ENCODE measurements at places on chromosomes 11 and 22.

DNA sequence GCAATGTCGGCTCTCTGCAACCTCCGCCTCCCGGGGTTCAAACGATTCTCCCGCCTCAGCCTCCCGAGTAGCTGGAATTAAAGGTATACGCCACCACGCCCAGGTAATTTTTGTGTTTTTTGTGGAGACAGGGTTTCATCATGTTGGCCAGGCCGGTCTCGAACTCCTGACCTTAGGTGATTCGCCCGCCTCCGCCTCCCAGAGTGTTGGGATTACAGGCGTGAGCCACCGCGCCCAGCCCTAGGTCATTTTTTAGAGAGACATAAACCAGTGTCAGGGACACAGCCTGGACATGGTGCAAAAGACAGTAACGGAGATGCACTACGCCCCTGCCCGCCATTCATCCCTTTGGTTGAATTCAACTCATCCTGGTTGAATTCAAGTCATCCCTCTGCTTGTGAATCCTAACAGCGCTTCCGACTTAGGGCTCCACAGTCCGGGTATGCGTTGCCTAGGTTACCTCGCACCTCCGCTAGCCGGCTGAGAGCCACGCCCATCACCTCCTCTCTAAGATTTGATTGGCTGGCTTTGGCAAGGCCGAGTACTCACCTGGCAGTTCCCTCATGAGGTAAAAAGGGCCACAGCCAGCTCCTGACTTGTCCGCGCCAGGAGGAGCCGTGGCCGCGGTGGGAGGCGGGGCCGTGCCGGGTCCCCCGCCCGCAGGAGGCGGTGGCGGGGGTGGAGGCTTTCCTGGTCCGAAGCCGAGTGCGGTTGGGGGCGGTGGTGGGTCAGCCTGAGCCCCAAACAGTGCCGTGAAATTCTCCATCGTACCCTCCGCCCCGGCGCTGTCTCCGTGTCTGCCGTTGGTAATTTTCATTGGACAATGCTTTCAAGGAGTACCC is at the start of gene MED19:
Gene MED19 (minus strand): TSS at position 802 of the 842 bp plus-strand sequence. CDS start 36 bp downstream, at position 766.
- peak; percentile 80 for DNase-seq

DNA sequence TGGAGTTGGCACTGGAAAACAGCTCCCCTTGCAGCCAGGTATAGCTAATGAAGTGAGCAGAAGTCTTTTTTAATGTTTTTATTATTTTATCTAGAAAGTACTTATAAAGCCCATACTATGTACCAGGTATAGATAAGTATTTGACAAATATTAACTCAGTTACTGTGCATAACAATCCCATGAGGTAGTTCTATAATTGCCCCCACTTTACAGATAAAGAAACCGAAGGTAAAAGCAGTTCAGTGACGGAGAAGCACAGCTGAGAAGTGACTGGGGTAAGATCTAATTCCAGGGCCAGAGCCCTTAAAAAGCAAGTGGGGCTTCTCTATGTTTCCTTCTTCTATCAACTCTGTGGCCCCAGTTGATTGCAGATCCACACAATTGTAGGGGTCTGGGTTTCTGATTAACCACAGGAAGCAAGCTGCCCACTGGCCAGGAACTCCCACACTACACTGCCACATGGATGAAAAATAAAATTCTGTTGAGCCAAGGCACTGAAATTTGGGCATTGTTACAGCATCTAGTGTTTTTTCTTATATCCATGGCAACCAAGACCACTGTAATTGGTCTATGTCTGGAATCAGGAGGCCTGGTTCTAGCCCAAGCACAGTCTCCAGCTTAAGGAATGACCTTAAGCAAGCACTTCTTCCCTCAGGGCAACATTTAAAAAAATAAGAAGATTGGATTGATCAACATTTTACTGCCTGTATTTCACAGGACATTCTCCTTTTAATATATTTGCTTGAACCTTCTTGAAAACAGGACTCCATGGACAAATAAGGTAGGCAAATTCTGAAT is 55.3 kb upstream of the TEAD1 start:
- no peak for DNase-seq

DNA sequence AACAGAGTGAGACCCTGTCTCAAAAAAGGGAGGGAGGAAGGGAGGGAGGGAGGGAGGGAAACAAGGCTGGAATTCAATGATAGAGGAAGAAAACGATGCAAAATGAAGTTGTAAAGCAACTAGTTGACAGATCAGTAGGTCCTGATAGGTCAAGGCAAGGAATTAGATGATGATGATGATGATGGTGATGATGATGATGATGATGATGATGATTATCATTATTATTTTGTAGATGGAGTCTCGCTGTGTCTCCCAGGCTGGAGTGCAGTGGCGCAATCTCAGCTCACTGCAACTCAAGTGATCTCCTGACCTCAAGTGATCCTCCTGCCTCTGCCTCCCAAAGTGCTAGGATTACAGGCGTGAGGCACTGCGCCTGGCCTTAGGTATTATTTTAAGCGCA is 11.3 kb upstream of the L3MBTL2 start:
- DNase-seq, result no peak

DNA sequence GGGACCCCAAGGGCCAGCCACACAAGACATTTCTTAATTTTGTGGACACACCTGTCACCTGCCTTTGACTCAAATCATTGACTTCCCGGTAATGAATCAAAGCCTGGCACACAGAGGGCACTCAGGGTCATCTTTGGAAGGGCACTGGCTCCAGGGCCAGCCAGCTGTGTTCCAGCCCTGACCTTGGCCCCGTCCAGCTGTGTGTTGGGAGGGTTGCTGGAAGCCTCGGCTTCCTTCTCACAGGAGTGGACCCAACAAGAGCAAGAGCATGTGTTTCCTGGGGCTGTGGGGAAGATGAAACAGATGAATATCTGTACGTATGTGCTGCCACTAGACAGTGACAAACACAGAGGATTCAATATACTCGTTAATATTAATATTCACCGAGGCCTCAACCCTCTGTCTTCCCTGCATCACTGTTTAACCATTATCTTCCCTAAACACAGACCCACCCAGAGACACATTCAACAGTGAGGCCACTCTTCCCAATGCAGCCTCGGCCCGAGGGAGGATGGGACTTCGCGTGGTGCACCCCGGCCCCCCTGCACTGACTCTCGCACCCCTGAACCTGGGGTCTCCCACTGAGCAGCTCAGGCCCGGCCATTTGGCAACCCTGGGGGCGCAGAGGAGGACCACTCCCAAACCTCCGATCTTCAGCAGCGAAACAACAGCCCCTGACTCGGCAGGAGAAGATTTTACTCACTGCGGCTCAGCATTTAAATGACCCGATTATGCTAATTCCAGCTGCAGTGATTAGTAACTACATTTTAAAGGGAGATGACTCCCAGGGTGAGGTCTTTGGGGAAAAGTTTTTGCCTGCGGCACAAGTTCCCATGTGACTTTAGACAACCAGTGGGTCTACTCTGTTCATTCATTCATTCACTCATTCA is 45.7 kb downstream of the PHF21B start:
- DNase-seq, result no peak
